BE2C (cell line): ENCODE measurements at places on chromosomes 16 and 17.

DNA sequence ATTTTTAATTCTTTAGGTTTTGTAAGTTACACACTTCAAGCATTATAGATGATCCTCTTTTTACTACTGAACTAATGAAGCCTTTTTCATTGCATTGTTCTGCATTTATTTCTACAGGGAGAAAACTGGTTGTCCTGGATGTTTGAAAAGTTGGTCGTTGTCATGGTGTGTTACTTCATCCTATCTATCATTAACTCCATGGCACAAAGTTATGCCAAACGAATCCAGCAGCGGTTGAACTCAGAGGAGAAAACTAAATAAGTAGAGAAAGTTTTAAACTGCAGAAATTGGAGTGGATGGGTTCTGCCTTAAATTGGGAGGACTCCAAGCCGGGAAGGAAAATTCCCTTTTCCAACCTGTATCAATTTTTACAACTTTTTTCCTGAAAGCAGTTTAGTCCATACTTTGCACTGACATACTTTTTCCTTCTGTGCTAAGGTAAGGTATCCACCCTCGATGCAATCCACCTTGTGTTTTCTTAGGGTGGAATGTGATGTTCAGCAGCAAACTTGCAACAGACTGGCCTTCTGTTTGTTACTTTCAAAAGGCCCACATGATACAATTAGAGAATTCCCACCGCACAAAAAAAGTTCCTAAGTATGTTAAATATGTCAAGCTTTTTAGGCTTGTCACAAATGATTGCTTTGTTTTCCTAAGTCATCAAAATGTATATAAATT, 53.0 kb downstream of the TUBD1 start:
- no peak for DNase-seq

- no peak for DNase-seq
Observed at GRCh38 chr16:89404561-89404960, 85.8 kb downstream of the ANKRD11 start.

DNA sequence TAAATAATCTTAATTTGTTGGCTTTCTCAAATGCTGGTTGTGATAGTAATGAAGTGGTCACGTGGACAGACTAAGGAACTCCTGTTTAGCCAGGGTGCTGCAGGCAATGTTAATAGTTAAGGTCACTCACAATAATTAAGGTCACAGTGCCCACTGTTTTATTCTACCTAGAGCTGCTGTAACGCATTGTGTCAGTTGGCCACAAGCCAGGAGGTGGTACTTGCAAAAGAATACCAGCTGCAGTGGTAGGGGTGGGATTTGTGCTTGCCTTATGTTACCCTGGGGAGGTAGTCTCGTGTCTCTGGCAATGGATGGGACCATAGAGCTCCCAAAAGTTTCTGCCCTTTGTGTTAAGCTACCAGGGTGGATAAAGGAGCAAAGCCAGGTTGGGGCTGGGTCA, 969.1 kb upstream of the CDH8 start:
- DNase-seq: peak; percentile 58

- no peak for DNase-seq
Observed at GRCh38 chr17:14903854-14904253, 361.3 kb downstream of the PMP22 start.

- DNase-seq: no peak
Observed at GRCh38 chr17:42754782-42755181, 6.2 kb upstream of the RAMP2 start.

GRCh38 chr17:47611372-47612350, 38.1 kb upstream of the KPNB1 start:
- DNase-seq: no peak

DNA sequence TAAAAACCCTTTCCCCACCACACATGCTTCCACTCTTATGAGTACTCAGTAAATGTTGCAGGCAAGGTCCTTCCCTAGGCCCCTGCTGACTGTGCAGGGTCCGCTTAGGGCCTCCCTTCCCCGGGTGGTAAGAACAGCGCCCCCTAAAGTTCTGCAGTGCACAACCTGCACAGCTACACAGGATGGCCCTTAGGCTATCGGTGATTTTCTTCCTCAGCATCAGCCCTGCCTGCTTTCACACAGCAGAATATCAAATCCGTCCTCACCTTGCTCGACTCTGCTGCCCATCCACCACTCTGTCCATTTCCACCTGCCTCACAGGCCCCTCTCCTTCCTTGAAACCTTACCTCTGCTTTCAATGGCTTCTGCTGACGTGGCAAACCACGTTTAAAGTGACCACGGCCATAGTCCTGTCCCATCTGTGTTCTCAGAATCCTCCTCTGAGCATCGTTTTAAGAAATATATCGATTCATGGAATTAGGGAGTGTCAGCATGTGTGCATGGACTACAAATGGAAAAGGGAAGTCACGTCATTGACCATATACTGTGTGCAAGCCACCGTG, 51.4 kb upstream of the TMEM132E start:
- peak; percentile 29 for DNase-seq

DNA sequence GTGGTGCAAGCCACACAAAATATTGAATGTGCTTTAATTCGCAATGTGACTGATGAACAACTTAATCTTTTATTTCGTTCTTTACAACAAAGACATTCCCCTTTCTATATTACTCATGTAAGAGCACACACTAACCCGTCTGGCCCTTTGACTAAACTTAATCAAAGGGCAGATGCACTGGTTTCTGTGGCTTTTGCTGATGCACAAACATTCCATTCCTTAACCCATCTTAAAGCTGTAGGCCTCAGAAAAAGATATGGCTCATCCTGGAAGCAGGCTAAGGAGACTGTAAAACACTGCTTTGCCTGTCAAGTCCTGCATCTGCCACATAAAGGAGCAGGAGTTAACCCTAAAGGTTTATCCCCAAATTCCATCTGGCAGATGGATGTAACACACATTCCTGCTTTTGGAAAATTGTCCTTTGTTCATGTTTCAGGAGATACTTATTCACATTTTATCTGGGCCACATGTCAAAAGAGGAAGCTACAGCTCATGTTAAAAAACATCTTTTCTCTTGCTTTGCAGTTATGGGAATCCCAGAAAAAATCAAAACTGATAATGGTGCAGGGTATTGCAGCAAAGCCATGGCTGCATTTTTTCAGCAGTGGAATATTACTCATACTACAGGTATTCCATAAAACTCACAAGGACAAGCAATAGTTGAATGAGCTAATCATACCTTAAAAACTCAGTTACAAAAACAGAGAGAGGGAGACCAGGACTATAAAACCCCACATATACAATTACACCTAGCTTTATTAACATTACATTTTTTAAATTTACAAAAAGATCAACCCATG, 137.2 kb downstream of the AHSP start:
- DNase-seq: no peak

DNA sequence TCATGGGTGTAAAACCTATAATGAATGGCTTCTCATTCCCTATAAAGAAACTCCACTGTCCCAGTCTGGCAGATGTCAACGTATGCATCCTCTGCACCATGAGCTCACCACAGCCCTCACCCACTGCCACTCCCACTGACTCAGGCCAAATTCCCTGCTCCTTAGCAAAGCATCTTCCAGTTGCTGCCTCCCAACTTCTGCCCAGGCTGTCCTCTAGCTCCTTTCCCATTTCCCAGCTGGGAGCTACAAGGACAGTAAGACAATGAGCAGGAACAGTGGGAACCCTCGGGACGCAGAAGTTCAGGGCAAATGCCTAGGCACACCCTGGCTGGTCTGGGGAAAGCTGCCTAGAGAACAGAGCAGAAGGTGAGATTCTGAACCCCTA, 9.1 kb upstream of the THAP11 start:
- DNase-seq: no peak

DNA sequence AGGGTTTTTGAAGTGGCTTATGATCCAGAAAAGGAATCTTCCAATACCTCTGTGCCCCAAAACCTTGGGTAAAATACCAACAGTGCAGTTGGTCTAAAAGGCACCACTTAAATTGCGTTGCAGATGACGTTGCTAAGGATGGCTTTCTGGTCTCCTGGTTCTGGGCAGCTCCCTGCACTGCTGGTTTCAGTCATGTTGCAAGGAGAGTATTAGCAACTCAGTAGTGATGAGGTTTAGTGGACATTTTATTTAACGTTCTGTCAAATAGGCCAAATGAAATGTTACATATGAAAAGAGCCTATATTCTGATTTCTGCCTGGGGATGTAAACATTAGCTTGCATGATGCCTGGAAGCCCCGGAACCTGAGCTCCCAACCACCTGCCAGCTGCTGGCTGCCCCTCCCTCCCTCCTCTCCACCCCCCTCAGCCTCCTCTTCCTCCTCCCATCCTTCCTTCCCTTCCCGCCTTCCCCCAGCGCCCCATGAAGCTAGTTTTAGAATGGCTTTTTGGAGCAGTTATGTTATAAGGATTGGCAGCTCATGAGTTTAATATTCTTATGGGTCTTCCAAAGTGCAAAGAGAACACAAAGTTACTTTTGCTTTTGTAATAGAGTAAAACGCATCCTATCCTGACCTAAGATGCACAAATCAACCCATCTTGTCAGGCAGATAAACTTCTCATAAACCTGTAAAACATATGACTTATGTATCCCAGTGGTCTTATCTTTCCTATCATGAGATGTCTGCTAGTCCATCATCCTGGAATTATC, 20.7 kb downstream of the CD7 start:
- no peak for DNase-seq

DNA sequence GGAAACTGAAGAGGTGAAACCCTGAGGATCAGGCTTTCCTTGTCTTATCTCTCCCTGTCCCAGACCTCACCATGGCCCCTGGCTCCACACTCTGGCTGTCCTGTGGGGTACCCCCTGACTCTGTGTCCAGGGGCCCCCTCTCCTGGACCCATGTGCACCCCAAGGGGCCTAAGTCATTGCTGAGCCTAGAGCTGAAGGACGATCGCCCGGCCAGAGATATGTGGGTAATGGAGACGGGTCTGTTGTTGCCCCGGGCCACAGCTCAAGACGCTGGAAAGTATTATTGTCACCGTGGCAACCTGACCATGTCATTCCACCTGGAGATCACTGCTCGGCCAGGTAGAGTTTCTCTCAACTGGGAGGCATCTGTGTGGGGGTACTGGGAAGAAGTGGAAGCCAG, 1.4 kb downstream of the CD19 start:
- DNase-seq: no peak

- DNase-seq: peak; percentile 61
Observed at GRCh38 chr17:4566785-4567184, 6.4 kb upstream of the GGT6 start.

DNA sequence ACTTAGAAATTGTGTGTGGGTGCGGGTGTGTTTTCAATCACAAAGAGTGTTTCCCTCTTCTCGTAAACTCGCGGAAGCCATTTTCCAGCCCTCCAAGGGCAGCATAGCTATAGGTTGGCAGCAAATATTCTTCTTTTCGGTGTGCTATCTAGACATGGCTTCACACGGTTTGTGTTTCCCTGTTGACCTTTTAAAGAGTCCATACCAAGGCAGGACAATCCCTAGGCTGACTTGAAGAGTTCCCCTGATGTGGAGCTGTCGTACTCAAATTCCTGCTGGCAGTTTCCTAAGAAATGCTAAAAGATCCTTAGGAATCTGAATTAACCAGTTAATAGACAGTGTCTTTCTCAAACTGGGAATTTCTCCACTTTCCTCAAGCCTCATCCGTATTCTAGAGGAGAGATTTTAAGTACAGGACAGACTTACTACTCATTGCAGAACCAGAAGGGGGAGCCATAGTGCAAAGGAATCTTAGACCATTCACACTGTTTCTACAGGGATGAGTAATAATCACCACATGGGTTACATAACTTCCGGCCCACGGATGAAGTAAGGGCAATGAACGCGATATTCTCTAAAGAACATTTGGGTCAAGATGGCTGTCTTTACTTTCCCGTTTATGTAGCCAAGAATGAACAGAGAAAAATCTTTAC, 288.6 kb upstream of the ELAC2 start:
- DNase-seq: peak; percentile 58

GRCh38 chr17:72671016-72671415, 421.5 kb downstream of the SLC39A11 start:
- DNase-seq: no peak

GRCh38 chr17:72351884-72352346, 231.1 kb downstream of the SOX9 start:
- DNase-seq: no peak

- DNase-seq: no peak
Observed at GRCh38 chr17:29379084-29379991, 10.8 kb upstream of the TAOK1 start.

DNA sequence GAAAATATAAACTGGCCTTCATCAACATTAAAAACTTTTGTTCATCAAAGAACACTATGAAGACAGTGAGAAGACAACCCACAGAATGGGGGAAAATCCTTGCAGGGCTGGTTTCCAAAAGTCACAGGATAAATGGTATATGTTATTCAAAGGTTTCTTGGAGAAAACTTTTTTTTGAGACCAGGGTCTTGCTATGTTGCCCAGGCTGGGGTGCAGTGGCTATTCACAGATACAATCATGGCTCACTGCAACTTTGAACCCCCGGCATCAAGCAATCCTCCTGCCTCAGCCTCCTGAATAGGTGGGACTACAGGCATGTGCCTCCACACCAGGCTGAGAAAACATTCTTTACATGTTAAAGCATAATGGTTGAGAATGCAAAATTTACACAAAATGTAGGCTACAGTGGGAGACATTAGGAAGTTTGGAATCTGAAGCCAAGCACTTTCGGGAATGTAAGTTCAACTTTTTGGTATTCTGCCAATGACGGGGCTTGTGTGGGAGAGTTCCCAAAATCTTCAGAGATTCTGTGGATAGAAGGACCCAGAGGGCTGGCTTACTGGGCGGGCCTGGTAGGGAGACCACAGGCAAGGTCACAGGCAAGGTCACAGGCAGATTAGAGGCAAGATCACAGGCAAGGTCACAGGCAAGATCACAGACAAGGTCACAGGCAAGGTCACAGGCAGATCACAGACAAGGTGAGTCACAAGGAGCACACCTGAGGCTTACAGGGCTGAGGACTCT, 24.2 kb upstream of the ATP2A3 start:
- DNase-seq: no peak

GRCh38 chr16:30397056-30397455, 1.8 kb downstream of the ZNF48 start:
- DNase-seq: no peak

DNA sequence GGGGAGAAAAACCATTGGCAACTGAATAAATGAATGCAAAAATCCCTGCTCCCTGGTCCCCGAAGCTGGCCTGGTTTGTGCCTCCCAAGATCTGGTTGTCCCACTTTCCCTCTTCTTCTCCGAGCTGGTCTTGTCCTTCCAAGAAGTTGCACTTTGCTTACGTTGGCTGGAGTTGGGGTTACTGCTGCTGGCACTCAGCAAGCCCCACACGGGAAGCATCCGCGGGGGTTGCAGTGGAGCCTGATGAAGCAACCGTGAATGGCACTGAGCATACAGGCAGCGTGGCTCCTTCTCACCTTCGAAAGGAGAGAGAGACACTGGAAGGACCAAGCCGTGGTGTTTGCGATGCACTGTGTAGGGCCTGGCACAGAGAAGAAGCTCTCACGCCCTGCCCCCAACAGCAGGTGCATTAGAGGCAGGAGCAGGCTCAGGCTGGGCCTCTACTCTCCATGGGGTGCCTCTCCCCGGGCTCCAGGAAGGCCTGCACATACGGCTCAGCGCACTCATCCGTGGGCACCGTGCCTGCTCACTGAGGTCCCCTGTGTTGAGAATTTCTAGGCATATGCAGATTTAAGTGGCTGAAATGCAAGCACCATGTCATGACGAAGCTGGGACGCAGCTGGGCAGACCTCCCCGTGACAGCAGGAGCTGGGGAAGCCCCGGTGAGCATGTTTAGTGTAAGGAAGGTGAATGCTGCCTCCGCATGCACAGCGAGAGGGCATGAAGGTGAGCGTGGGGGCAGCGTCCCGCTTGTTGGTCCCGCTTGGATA, 12.1 kb downstream of the CA5A start:
- DNase-seq: no peak
